ENCODE measurements at places on chromosomes 2 and 18.

DNA sequence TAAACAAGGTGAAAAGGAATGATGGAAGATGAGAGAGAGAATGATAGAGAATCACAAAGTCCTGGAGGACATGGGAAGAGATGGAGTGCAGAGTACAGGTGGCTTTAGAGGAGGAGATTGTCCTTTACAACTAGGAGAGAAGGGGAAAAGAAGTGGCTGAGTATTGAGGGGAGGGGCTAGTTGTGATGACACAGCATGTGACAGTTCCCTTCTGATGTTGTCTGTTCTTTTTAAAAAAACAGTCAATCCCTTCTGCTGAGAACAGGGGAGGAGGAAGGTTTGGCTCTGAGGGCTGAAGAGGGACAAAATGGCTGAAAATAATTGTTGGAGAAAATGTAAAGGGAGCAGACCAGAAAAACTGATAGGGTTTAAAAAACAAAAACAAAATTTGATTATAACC lies 44.0 kb downstream of the STEAP3 start:
- no peak for DNase-seq

DNA sequence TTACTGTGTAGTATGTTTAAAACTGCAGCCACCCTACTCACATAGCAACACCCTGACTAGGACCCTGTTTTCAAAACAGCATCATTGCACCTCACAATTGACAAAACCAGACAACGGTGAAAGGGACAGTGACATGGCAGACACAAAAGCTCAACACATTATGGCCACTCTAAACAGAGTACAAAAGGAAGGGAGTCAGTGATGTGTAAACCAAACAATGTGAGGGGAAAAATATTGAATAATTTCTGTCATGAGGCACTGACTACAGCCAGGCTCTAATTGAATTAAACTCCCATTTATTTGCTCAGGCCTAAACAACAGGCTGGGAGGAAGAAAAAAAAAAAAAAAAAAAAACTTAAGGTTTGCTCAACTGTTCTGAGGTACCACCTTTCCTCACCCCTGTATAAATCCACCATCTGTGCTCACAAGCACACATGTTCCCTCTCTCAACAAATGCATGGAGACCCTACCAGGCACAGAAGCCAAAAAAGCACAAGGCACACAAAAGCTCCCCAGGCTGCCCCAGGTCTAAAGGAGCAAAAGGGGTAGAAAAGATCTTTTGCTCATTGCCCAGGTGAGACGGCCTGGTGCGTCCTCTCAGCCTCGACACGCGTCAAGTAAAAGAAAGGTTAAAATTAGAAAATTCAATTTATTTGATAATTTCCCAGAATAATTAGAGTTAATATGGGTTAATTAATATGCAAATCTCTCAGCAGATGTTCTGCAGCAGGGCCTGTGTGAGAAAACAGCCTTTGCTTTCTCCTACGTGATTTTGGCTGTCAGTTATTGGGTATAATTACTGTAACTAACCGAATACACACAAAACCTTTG lies 80.9 kb downstream of the ZEB2 start:
- DNase-seq = no peak

DNA sequence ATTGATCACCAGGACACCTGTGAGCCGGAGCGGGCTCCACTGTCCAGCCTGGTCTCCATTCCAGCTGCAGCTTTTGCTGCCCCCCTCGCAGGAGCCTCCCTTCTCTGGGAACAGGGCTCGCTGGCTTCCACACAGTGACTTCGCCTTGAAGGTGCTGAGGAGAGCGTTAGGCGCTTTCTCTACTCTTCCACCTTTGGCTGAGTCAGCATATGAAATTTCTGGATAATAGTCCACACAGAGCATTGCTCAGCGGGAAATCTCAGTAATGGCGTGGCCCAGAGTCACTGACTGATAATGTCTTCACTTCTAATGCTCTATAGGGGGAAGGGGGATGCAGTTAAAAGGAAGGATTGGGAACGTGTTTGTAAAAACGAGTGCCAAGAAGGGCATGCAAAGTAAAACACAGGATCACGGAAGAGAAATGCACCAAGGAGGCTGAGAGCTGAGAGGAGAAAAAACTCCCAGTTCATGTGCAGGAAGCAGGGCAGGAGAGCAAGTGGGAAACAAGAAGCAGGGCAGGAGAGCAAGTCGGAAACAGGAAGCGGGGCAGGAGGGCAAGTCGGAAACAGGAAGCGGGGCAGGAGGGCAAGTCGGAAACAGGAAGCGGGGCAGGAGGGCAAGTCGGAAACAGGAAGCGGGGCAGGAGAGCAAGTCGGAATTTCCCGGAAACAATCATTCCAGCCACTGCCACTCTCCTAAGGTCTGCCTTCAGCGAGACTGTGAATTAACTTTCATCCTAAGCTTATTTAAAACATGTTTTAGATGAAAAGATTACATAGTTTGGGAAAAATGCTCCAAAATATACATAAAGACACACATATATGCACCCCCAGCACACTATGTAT lies 77.7 kb downstream of the MYT1L start:
- no peak for DNase-seq

GRCh38 chr18:9049495-9049809 lies 53.0 kb upstream of the NDUFV2 start:
- DNase-seq = no peak

DNA sequence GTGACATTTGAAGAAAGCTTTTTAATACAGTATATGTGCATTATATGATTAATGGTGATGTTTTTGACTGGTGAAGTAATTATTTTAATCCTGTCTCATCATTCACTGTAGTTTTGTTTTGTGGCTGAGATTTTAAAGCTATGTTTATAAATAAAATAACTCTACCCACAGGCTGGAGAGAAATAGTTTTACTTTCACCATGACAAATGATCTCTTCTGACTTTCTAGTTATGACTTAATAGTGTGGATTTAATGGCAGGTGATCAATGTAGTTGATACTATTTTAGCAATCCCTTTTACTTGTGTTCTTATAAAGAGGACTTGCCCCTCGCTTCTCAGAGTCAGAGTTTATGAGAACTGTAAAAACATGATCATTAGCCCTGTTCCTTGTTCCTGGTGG lies 289.5 kb upstream of the SIX3 start:
- DNase-seq = no peak

DNA sequence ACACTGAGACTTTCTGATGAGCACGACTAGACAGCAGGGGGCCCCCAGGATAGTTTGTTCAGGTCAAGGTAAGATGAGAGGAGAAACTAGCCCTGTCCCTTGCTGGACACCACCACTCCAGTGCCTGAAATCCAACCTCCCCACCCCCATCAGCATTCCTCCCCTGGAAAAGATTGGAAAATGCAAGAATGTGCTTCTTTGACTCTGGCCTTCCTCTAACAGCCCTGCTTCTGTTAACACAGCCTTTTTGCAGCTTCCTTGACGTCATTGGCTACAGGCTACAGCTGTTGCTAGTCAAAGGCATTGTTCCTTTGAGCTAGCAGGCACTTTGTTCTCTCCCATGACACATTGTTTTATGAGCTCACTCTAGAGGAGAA lies 20.1 kb upstream of the LTBP1 start:
- no peak for DNase-seq

- DNase-seq = no peak
Observed at GRCh38 chr2:29249666-29250253, 134.5 kb downstream of the CLIP4 start.

- DNase-seq = no peak
Observed at GRCh38 chr2:38159597-38159996, 83.6 kb upstream of the CYP1B1 start.

DNA sequence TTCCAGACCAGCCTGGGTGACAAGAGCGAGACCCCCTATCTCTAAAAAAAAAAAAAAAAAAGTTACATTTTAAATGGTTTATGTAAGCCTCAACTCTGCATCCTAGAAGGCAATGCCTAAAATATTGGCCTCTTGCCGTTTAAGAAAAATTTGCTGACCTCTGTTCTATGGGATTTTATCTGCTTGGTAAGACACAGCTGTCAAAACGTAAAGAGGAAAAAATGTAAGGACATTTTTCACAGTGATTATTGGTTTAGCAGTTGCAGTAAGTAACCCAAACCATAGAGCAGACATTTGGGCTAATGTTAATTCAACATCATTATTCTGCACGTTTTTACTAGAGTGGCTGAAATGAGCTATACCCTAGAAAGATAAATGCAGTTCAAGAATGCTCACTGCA lies 14.4 kb upstream of the E2F6 start:
- DNase-seq = no peak

- no peak for DNase-seq
Observed at GRCh38 chr2:239936838-239937581, 88.1 kb downstream of the NDUFA10 start.

- no peak for DNase-seq
Observed at GRCh38 chr2:72718876-72719275, 107.0 kb downstream of the EXOC6B start.

GRCh38 chr2:128558895-128559532 lies 240.3 kb upstream of the HS6ST1 start:
- DNase-seq = no peak

DNA sequence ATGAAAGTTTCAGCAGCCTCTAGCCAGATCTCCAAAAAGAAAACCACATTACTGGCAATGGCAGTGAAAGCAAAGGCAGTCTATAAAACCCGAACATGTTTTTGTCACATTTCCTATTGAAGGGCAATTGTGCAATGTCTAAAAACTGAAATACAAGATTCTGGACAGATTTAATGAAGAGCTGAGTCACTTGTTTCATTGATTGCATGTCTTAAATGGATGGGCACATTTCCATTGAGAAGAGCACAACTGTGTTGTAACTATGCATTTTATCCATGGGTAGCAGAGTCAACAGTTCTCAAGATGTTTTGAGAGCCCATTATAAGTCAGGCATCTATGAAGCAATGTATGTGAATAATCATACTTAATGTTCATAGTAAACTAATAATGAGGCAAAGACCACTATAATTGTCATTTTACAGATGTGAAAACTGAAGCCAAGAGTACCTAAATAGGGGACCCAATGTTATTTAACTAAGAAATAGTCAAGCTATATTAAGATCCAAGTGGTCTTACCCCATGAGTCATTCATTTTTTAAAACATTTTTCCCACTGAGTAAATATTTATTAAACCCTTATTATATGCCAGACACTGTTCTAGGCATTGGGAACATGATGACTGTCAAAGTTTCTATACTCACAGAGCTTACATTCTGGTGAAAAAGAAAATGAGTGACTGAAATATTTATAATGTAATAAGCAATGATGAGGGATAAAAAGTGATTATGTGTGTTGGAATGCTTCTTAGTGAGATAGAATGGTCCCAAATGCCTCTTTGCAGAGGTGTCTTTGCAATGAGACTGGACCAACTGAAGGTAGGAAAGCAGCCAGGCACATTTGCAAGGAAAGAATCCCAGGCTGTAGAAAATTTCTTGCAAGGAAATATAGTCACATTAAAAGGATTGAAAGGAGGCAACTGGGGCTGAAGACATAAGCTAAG lies 818.9 kb upstream of the ACVR2A start:
- DNase-seq = no peak

DNA sequence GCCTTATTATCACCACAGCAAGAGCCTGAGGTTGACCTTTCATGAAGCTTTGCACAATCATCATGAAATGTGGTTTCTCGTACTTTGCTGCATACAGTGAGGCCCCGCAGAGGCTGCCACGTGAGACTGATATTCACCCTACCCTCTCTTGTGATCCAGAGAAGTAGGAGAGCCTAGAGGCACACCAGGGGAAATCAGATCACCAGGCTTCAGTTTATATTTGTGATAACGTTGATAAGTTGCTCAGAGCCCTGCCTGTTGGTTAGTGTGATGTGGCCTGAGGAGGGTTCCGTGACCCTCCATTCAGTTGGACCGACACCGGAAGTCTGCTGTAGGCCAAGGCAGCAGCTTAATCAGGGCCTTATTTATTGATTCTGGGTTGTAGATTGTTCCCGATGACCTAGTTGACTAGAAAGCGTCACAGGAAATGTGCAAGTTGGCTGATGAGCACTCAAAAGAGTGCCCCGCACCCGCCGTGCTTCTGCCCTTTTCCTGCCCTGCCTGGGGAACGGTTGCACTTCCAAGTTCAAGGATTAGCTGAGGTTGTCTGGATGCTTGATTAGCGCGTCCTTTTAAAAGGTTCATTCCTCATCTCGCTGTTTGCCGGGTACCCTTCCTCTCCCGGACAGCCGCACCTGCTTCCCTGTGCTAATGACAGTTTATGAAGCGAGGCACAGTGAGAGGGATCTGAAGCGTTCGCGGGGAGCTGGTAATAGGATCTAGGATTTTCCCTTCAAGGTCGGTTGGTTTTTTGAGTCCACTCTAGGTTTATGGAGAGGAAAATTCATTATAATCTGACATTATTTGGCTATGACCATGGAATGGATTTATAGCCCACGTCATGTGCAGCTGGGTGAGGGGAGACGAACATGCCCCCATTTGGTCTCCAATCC lies 146.4 kb downstream of the SH3RF3 start:
- DNase-seq = no peak

GRCh38 chr2:168035458-168035857 lies 211.9 kb downstream of the STK39 start:
- no peak for DNase-seq

DNA sequence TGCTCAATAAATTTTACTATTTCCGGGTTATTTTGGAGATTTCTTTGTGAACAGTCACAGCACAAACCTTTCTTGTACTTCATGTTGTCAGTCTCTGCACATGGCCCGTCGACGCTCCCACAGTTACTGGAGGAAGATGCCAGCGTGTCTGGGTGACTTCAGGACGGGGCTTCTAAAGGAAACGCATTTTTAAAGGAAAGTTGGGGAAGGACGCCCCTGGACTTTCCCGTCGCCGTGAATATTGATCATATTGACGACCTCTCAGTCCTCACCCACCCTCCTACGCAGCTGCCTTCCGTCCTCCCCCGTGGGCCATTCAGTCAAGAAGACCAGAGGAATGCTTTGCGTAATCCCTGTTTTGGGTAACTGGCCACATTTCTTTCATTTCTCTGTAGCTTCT lies 71.1 kb upstream of the SNTG2 start:
- DNase-seq = no peak

DNA sequence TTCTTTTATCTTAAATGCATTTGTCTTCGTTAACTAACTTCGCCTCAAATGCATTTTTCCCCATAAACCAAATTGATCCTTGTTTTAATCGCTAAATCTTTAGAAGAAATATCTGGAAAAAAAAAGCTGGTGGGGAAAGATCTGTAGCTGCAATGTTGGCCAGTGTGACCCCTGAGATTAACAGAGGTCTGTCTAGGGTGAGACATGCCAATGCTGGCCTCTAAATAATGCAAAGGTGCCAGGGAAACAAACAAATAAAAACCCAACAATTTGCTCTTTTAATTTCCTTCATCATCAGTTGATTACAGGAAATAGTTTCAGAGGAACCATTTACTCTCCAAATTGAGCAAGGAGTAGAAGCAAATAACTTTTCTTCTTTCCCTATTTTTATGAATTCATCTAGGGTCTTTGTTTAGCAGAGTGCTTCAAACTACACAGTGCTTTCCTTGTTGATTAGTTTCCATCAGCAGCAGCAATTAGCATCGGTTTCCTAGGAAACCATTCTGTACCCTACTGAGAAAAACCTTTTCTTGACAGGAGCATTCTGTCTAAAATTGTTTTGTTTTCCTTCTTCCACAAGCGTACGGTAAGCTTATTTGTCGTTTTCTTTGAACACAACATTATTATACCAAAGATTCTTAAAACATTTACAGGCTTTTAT lies 100.5 kb upstream of the UNC80 start:
- DNase-seq = no peak

DNA sequence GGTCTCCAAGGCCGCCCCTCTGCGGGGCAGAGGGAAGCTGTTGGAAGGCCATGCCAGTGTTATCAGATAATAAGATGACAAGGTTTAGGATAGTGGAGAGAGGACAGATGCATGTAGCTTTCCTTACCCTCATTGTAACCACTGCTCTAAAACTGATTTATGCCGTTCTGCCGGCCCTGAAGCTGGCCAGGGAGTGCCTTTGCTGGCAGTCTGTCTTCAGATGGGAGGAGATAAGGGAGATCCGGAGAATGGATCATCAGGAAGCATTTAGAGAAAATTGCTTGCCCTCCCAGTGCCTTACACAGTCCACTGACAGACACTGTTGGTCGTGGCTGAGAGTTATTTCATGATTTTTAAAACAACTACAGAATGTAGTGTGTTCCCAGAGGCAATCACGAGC lies 35.4 kb upstream of the MYO3B start:
- no peak for DNase-seq

All from CD4-positive, alpha-beta T cell treated with Interleukin-2 at 100 ng/mL for 4 hours (primary cell).